ENCODE measurements at places on chromosomes 6 and 20.

DNA sequence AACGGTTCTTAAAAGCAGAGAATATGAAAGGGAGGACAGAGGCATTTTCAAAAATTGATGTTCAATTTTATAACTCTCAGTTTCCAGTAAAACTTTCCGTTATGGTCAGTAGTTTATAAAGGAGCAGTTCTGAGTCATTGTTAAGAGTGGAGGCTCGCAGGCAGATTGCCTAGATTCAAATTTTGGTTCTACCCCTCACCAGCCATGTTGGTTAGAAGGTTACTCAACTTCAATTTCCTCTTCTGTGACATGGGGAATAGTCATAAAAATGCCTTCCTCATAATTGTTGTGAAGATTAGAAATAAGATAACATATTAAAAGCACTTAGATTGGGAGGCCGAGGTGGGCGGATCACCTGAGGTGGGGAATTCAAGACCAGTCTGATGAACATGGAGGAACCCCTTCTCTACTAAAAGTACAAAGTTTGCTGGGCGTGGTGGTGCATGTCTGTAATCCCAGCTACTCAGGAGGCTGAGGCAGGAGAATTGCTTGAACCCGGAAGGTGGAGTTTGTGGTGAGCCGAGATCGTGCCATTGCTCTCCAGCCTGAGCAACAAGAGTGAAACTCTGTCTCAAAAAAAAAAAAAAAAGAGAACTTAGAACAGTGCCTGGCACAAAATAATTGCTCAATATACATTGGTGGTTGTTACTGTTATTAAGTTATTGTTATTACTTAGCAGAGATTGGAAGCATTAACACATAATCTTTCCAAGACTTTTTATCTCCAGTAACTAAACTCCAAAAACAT, 348.9 kb downstream of the NRN1 start:
- no peak for DNase-seq

- no peak for DNase-seq
Measured at GRCh38 chr6:134169871-134170486, 117.6 kb upstream of the SLC2A12 start.

DNA sequence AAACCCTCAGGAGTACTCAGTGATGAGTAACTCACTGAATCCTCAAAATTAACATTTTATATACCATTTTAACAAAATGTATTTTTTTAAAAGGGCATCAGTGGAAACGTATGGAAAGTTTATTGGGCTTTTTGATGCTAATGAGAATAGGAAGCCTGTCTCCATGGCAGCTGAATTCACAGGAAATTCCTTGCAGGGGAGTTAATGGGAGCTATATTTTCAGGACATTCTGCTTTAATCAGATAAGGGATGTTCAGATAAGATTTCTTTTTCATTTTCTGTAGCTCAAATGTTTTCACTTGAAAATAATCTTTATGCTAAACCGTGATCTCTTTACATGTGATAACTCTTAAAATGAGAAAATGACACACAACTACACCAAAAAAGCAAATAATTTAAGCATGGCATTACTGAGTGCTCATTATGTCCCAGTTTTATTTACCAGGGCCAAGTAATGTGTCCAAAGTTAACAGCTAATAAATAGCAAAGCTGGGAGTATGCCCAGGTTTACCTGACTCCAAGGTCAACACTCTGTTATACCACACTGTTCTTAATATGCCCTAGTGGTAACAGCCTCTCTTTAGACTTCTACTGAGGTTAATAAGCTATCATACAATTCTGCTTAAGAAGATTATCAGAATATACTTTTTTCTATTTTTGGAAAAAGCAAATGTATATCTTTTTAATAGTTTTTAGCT, 348.1 kb downstream of the GRIK2 start:
- no peak for DNase-seq

DNA sequence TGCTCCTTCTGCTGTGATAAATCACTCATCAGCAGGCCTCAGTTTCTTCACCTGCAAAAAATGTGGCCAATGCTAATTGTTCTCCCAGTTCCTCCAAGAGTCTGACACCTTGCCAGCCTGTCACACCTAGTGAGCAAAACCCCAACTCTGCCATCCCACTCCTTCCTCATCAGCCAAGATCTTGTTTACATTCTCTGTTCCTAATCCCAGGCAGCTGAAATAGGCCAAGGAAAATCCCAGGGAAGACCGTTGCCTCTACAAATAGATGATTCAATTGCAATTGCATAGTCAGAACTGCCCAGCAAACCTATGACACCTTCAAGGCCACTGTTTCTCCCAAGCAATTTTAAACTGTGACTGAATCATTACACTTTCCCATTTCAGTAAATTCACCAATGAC, 78.7 kb downstream of the GMDS start:
- no peak for DNase-seq

DNA sequence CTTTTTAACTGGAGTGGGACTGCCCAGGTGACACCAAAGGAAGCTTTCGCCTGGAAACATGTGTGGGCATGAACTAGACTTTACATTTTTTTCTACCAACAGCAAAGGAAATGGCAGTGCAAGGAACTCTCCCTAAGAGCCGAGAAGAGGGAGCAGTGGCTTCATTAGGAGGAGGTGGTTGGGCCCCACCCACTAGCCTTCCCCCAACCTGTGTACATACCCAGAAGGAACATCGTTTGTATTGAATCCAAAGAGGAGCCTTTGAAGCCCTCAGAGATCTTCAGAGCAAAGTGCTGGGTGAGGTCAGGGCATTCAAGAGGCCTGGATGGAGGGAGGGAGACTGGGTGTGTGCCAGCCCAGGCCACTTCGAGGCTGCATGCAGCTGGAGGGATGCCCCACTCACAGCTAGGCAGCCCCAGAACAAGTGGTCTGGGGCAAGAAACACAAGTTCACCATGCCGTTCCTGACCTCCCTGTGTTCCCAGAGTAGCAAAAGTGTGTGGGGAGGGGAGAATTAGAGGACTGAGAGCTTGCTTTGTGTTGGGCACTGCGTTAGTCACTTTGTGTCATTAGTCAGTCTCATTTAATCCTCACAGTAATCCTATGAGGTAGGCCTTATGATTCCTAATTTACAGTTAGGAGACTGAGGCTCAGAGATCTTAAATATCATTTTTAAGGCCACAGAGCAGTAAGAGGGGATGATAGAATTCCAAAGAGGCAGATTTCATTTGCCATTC, 191.6 kb upstream of the SUPT3H start:
- DNase-seq, result no peak

GRCh38 chr20:20414640-20415220, 46.8 kb downstream of the INSM1 start:
- no peak for DNase-seq

DNA sequence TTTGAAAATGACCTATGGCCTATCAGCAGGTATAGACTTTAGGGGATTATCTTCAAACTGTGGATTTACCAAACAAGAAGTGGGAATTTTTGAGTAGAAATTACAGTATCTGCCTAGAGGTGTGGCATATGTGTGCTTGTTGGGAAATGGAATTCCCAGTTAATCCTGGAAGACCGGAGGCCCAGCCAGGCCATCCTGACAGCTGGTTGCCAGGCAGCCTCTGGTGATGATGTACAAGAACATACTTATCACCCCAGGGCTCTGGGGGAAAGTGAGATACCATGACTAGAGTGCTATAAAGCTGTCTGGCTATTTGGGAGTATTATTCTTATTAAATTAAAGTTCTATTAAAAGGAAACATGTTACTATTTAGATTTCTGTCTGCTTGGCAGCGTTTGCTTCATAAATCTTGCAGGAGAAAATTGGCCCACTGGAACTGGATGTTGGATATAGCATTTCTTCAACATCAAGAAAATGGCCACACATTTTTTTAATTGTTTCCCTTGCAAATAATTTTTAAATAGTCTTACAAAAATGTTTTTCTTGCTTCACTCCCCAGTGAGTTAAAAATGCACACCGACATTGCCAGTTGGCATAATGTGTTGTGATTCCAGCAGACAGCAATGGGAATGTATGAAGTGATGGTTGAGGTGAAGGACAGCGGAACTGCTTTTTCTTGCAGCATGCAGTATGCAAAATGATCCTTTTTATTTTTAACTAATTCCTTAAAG, 187.8 kb downstream of the MYLK4 start:
- DNase-seq, result no peak

DNA sequence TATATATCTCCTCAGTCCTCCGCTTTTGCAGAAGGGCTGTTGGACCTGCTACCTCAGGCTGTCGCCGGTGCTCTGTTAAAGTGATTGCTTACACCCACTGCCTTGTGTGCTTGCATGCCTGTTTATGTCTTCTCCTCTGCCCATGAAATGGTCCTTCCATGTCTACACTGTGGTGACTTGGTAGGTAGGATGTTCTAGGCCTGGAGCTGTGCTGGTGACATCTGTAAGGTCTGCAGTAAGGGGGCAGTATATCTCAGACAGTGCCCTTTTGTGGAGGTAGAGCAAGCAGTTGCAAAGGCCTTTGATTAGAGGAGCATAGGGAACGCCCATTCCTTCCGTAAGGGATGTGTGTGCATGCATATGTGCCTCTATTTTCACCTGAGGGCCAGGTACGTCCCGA, 40.3 kb downstream of the VAPB start:
- no peak for DNase-seq

- DNase-seq, result no peak
Measured at GRCh38 chr6:66638099-66638498, 931.1 kb upstream of the EYS start.

DNA sequence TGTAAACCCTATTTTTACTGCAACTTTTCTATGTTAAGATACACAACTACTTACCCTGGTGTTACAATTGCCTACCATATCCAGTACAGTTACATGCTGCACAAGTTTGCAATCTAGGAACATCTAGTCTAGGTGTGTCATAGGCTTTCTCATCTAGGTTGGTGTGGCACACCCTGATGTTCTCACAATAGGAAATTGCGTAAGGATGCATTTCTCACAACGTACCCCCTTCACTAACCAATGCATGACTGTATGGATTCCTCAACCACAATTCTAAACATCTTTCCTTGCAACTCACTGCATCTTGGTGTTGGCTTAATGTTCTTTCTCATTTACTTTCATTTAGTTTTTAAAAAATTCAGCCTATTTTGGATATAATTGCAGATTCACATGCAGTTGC, 31.6 kb downstream of the GJA10 start:
- DNase-seq, result no peak

DNA sequence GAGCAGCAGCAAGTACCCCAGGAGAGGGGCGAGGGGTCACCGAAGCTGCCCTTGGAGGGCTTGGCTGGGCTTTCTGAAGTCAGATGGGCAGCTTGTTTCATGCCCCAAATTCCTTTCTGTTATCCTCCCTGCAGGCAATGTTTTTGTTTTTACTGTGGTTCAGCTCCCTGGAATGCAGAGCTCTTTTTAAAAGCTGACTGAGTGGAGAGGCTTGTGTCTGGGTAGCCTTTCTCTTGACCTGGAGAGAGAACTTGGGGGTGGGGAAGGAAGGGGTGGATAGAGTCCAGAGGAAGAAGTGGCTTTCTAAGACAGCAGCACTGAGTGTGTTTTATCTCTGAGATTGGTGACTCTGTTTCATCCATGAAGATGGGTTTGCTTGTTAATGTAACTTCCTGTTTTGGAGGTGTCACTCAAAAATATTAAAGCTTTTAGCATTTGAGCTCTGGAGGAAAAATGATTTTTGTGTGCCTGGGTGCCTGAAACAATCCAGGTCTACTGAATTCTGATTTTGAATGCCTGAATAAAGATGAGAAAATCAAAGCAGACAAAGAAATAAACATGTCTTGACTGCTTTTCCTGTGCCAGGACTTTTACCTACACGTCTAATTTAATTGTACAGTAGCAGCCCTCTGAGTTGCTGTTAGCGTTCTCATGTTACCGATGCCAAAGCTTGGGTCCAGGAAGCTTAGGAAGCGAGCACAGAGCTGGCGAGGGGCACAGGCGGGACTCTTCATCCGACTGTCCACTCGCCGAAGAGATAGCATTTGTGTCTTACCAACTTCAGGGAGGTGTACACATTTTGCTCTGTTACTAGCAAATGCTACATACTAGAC, 78.2 kb upstream of the EEF1E1 start:
- no peak for DNase-seq

DNA sequence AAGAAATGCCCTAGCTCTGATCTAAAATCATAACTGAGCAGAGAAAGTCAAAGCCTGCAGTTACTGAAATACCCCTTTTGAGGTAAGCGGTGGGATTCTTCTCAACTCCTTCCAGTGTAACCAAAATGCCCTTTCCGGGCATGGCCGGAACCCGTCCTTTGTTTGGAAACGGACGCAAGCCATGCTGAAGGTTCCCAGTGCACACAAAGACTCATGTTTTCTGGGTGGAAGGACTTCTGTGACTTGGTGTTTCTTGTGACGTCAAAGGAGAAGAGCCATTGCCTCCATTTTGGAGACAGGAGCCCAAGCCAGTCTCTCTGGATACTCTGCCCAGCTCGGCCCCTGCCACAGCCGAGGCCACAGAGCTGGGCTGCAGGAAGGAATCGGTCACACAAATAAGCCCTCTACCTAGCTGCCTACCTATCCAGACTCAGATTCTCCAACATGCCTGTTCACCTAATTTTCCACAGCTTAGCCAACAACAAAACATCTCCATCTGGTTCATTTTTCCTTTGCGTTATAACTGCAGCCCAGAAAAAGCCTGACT, 182.8 kb downstream of the TBXT start:
- no peak for DNase-seq

DNA sequence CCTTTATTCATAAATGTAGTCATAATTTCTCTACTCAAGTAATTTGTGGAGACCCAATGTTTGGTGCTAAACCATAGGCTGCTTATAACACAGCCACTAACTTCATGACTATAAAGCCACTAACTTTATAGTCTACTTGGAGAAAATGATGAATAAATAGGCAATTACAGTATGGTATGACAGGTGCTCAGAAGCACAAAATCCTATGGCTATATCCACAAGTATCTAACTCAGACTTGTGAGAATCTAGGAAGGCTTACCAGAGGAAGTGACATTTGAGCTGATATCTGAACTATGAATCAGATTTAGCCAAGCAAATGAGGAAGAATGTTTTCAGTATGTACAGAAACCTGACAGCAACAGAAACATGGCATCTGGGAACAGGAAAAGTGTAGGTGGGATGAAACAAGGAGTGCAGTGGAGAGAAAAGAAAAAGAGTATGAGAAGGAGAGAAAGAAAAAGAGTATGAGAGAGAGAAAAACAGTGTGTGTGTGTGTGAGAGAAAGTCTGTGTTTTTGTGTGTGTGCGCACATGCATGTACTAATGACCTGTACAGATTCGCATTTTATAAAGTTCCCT, 59.9 kb downstream of the REV3L start:
- no peak for DNase-seq

- DNase-seq, result no peak
Measured at GRCh38 chr6:144134737-144135136, 15.6 kb upstream of the STX11 start.

GRCh38 chr20:16760431-16761304, 12.5 kb downstream of the OTOR start:
- no peak for DNase-seq
